ENCODE measurements at places on chromosomes 16 and 17.

GRCh38 chr16:29820730-29821642 lies 724 bp downstream of the MVP start:
- DNase-seq: no peak

- DNase-seq: no peak
Measured at GRCh38 chr17:30600830-30601494, 123.8 kb downstream of the GOSR1 start.

DNA sequence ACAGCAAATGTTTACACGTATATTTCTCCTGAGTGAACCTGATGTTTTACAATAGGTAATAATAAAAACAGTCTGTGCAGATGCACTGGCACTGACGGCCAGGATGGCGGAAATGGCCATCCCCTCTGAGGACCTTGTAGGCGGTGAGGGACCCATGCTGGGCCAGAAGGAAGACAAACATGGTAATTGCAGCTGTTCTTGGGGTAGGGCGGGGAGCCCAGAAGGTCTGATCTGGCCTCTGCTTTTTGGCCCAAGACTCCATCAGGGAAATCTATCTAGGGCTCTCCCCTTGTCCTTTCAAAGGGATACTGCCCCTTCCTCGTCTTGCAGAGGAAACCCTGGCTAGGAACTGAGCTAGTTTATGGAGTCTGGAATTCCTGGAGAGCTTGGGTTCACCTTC lies 7.4 kb upstream of the LGALS9 start:
- no peak for DNase-seq

GRCh38 chr17:16155536-16155935 lies 59.8 kb downstream of the NCOR1 start:
- DNase-seq: no peak

GRCh38 chr17:2852729-2853282 lies 56.6 kb downstream of the RAP1GAP2 start:
- DNase-seq: no peak

DNA sequence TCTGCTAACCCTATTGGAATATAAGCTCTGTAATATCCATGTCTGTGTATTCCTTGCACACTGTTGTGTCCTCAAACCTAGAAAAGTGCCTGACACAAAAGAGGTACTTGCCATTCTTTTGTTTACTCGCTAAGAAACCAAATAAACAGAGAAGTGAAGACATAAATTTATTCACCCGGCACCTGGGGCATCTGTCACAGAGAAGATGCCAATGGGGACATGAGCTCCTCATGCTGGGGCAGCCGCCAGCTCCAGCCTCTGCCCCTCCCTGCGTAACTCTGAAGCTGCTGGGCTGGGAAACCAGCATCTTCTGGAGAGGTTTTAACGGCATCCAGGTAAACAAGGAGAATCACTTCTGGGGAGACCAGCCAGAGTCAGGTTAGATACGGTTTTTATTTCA lies 15.1 kb upstream of the CDRT4 start:
- no peak for DNase-seq

DNA sequence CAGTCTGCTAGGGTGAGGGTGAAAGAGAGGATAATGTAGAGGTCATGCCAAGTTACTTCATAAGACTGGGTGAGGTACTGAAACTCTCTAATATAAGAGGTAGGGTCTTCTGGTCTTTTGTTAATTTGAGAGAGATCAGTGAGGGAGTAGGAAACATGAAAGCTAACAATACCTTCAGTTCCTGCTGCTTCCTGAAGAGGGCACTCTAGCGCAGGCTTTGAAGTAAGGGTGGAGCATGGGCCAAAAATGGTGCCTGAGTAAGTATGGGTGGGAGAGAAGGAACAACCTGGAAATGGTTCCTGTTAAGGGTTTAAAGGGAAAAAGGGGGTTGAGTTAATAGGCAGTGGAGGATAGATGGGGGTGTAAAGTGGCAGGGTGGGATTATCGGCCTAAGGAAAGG lies 2449.5 kb downstream of the TP53TG3F start:
- DNase-seq: no peak

GRCh38 chr16:73092236-73092781 lies 44.4 kb upstream of the ZFHX3 start:
- no peak for DNase-seq

DNA sequence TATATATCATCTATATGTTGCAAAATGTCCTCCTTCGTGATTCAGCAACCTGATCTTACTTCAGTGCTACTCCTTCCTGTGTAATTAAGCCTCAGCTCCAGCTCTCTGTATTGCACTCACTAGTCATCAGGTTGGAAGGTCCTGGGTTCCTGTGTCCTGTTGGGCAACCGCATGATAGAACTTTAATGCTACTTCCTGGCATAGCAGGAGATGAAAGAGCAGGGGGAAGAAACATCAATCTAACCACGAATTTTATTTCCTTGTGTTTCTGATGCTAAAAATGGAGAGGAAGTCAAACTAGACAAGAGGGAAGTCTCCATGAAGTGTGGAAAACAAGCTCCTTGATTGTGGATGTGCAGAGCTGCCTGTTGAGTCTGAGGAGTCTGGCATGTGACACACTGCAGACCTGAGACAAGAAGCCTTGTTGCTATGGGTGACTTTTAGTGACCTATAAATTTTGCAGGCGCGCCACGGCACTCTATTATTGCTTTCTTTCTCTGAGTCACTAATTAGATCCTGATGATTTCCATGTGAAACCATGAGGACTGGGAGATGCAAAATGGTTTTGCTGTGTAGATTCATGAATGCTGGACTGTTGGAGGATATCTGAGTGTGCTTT lies 25.6 kb downstream of the IGSF6 start:
- no peak for DNase-seq

GRCh38 chr17:19996502-19996901 lies 12.7 kb upstream of the SPECC1 start:
- no peak for DNase-seq

DNA sequence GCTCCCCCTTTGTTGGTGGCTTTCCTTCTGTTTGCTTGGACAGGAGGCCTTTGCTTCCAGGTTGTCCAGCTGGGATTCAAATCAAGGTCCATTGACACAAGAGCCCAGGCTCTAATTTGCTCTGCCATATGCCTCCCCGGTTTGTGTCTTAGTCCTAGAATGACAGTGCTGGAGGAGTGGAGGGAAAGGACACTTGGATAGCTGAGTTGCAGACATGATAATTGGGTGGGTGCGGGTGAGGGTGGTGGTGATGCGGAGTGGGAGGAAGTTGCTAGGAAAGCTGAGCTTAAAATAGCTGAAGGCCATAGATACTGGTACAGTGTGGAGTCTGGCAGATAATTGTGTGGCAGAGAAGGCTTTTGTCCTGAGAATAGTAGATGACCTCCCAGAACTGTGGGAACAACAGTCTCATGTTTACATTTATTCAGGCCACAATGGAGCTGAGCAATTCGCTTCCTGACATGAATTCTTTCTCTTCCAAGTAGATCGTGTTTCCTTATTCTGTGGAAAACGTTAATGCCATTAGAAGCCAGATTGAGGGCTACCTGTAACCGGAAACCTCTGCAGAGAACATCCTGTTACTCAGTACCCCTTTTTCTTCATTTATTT lies 23.8 kb downstream of the SEC14L1 start:
- no peak for DNase-seq

DNA sequence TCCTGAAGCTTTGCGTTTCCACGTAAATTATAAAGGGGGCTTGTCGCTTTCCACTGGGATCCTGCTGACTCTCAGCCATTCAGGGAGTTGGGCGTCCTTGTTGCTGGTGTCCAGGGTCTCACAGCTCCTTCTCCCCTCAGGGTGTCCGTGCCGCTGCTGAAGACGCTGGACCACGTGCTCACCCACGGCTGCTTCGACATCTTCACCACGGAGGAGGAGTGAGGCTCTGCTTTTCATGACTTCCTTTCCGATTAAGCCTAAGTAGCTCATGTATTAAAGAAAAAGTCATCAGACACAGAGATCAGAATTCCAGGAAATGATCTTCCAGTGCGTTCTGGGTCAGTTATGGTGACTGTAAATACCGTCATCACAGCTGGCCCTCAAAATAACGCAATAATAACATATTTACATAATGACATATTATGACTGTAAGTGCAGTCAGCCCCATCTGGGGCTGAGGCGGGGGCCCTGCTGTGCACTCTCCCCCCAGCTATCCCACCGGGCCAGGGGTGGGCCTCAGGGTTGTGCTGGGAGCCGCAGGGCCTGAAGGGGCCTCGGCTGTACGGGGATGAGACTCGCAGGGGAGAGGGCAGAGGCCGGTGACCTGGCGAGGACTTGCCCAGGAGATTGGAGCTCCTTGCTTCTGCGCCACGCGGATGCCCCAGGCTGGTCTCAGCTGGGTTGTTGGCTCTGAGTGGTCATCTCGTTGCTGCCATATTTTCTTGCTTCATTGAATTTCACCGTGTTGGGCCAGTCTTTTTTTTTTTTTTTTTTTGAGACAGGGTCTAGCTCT lies 92.9 kb upstream of the ZNF750 start:
- DNase-seq: no peak

- DNase-seq: no peak
Measured at GRCh38 chr17:64635647-64636305, 26.3 kb downstream of the SMURF2 start.

DNA sequence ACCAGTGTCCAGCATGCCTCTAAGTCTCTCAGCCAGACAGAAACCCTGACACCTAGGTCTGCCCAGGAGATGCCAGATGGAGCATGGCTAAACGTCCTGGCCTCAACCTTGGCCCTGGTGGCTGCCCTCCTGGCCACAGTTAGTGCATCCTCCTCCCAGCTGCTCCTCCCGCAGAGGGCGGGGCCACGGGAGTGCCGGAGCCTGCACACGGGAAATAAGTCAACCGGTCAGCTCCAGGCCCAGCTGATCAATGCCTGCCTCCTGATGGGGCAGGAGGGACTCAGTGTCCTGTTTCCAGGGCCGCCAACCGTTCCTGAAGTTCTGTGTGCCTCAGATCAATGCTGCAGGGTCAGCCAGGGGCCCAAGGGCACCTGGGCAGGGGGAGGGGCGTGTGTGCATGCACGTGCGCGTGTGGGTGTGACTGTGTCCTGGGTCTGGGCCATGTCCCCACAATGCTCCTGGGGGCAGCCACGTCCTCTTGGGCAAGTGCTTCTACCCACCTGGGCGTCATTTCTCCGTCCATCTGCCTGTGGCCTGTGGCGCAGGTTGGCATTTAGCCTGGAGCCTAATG lies 4.6 kb upstream of the KCNJ12 start:
- DNase-seq: no peak

DNA sequence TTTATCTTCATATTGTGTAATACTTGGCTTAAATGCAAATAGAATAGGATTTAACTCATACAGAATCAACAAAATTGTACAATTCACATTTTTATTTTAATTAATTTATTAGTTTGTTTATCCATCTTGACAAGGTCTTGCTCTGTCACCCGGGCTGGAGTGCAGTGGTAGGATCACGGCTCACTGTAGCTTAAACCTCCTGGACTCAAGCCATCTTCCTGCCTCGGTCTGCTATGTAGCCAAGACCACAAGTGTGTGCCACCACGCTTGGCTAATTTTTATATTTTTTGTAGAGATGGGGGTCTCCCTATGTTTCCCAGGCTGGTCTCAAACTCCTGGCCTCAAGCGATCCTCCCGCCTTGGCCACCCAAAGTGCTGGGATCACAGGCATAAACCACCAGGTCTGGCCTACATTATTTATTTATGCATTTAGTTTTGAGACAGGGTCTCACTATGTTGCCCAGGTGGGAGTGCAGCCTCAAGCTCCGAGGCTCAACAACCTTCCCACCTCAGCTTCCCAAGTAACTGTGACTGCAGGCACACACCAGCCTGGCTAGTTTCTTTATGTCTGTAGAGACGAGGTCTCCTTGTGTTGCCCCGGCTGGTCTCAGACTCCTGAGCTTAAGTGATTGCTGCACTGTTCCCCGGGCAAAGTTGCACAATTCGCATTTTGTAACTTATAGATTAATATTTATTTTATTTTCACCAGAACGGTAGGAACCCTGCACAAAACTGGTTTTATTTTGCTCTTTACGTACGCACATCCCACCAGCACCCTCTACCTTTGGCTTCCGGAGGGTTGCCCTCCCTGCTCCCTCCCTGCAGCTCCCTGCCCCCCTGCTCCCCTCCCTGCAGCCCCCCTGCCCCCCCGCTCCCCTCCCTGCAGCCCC lies 4.9 kb downstream of the DPEP1 start:
- DNase-seq: no peak

DNA sequence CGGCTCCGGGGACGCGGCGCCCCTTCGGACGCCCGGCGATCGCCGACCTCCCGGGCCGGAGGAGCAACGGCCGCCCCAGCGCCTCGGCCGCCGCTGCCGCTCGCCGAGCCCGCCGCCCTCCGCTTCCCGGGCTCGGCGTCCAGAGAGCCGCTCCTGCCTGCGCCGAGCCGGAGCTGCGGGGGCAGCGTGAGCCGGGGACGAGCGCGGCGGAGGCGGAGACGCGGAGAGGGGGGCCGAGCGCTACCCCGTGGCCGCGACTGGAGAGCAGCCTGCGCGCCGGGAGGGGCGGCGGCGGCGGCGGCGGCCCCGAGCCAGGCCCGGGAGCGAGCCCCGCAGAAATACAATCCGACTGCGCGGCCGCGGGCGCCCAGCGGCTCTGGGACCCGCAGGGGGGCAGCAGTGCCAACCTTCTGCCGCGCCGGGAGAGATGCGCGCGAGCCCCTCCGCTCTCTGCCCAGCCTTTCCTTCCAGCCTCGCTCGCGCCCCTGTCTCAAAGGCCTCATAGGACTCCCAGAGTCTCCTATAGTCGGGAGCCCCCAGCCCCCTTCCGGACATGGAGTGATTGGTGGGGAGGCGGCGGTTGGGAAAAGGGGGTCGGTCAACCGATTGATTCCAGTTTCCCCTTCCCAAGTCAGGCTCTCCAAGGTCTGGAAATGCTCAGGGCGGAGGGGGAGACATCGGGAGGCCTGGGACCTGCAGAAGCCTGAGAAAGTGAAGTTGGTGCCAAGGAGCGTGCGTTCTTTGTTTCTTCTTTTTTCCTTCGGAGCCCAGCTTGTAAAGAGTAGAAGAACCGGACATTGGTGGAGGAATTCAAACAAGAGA lies 1.0 kb upstream of the SDK2 start:
- peak; percentile 86 for DNase-seq

Measured in dorsolateral prefrontal cortex (tissue), 122 donors.